ENCODE measurements at places on chromosomes 5 and 9.

GRCh38 chr9:129697656-129698253, 32.3 kb downstream of the PRRX2 start:
- DNase-seq: no peak

- DNase-seq: peak; percentile 18
Measured at GRCh38 chr9:112867275-112867991, 23.2 kb downstream of the SLC46A2 start.

DNA sequence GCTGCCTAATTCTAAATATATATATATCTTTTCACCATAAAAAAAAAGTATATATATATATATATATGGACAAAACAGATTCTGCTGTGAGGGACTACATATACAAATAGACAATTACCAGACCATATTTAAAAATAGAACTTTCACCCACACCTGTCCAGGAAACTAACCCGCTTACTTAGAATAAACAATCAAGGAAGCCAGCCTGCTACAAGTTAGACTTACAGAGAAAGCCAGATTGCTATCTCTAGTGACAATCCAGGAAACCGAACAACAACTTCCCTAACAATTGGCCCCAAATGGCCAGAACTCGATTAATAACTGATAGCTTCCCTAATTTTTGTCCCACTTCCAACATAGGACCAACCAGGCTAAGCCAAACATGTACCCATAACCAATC, 5.9 kb downstream of the GLDC start:
- DNase-seq: no peak

DNA sequence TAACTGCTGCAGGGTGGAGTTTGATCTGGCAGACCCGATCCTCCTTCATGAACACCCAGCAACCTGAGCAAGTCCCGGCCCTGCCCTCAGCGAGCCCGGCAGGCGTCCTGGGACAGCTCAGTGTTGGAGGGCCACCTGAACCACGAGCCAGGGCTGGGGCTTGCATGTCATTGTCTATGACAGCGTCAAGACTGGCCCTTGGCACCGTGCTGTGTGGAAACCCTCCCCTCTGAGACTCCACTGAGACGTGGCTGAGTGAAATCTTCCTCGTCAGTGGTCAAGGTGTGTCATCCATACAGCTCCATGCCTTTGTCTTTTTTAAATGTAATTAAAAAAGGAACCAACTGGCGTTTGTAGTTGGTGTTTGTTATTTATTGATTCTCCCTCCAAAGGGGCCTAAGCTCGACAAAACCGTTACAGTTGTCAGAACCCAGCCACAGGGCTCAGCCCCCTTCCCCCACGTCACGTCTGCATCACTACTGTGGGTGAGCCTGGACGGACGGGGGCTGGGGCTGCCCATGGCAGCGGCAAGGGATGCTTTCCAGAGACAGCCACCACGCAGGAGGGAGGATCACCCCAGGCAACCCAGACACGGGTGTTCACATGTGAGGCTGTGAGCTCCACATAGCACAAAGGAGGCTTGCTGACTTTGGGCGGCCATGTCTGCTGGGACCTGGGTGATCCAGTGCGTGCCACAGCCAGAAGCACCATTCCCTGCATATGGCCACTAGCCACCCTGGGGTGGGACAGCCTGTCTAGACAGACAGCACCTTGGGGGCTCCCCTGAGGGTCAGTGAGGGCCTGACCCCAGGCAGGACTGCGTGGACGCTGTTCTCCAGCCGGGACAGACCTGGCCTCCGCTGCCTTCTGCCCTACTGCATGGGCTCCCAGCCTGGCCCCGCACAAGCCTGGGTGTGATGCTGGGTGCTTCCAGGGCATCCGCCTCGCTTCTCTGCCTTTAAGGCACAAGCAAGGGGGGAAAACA, 7.3 kb downstream of the UCK1 start:
- no peak for DNase-seq

DNA sequence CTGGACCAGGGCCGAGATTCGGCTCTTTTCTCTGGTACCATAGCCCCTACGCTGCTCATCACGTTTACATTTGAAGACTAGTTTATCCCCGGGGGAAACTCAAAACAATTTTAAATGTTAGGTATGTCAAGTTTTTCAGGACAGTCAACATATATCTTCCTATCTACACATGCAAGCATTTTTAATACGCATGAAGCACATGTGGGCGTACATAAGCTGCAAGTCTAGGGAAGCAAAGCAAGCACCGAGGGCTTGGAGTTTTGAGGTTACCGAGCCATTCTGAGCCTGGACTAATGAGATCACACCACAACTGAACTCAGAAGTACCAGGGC, 154.4 kb downstream of the AUH start:
- DNase-seq: no peak

- DNase-seq: no peak
Measured at GRCh38 chr5:33894566-33894965, 2.8 kb upstream of the ADAMTS12 start.

GRCh38 chr5:28310696-28311095, 1272.3 kb upstream of the CDH9 start:
- DNase-seq: no peak

DNA sequence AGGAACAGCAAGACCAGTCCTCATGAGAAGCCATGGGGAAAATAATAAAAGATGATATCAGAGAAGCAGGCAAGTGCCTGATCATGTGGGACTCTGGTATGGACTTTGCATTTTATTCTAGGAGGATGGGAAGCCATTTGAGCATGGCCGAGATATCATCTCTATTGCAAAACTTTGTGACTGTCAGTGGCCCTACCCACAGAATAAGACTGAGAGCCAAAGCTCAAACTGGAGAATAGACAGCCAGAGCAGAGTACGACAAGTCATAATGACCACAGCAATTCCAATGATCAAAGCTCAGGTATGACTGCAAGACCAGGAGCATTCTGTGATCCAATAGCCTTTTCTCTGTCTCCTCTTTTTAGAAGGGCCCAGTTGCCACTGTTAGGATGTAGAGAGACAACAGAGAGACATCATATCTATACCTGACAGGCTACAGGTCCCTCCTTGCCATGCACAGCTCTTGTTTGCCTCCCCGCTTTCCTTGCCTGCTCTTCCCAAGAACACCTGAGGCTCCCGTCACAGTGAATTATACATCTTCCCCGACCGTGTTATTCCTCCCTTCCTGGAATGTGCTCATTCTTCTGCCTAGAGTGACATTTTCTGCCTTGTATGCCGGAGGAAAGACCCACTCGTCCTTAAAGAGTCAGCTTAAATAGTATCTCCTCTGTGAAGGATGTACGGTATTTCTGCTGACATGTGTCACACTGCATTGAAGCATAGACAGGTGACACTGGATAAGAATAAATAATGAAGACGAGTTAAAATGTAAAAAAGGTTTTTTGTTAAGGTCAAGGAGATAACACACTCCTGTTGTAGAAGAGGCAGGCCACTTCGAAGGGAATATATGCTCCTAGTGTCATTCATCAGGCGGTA, 248.7 kb upstream of the MAP3K1 start:
- DNase-seq: no peak

DNA sequence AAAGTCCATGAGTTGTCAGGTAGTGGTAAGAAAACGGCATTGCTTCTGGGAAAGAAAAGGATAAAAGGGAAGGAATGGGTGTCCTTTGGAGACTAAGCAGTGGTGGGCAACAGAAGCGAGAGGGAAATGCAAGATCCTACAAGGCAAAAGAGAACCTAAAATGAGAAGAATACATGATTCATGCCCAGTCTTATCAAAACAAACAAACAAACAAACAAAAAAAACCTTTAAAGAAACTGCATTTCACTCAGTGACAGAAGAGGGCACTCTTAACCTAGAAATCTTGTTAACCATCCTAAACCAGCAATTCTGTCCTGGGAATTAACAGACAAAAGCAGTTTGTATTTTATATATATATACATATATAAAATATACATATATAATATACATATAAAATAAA, 88.5 kb downstream of the SUSD1 start:
- DNase-seq: peak; percentile 35

DNA sequence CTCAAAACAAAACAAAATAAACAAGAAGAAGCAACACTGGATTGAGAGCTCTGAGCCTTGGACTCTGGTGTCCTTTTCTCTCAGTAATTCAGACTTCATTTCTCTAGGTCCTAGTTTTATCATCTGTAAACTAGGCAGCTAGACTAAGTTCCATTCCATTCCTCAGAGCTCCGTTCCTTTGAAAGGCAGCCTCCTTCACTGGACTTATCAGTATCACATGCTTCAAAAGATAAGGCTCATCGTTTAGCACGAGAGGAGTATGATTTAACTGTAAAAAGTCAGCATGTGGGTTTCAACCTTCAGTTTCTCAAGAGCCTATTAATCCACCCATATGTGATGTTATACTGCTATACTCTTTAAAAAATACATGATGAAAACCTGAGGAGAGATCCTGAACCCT, 1.6 kb downstream of the ATP10B start:
- DNase-seq: no peak

- peak; percentile 19 for DNase-seq
Measured at GRCh38 chr5:6492934-6493333, 44.3 kb downstream of the UBE2QL1 start.

DNA sequence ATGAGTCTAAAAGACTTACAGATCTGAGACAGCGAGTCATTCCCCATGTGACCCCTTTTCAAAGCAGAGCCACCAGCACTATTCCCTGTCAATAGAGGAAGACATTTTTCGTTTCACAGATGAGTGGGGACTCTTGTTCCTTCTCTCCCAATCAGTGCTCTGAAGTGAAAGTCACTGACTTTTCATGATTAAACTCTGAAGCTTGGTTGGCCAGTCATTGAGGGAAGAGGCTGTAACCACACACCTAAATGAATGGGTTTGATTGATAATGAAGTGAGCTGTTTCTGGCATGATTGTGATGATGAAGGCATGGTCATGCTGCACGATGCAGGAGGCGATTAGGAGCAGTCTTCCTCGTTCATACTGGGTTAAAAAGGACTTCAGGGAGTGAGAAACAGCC, 171.9 kb downstream of the ZNF462 start:
- no peak for DNase-seq

DNA sequence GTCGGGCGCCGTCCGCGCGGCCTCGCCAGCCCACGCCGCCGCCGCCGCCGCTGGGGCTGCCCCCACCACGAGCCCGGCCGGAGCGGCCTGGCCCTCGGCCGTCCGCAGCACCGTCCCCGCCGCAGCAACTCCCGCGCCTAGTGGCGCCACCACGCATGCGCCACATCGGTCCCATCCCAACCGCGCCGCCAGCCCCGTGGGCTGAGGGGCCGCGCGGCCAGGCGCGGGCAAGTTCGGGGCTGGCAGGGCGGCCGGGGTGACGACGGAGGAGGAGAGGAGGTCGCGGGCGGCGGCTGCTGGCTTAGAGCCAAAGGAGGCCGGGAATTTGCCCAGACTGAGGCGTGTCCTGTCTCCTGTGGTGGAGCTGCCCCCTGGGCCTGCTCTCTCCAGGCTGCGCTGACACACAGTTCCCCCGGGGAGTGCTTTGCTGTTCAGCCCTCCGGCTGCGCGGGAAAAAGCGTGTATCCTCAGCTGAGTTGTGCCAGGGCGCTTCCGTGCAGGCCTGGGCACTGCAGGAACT, at the start of gene TUSC1:
TSS of gene TUSC1 (minus strand) at position 298 of the 520 bp plus-strand sequence. CDS start at position 166, 132 bp downstream.
- DNase-seq: peak; percentile 60

DNA sequence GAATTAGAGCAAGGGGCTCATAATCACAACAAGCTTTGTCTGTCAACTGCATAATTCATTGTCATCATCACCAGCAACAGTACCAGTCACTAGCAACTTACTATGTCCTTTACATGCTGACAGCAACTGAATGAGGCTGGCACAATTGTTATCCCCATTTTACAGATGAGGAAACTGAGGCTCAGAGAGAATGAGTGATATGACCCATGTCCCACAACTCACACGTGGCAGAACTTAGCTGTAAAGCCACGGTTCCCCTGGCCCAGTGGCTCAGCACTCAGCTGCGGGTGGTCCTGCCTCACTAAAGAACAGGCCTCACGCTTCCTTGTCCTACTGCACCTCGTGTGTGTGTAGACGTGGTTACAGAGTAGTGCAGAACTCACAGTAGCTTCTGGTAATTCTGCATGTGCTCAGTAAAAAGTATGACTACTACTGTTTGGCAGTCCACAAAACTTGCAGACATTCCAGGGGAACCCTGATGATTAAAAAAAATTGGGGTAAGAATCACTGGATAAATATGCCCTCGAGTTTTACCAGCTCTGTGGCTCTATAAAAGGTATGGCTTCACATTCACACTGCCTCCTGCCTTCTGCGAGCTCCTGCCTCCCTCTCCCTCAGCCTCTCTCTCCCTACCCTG, 30.2 kb downstream of the AFAP1L1 start:
- no peak for DNase-seq

GRCh38 chr5:53425687-53426511, 54.5 kb upstream of the FST start:
- DNase-seq: peak; percentile 5

DNA sequence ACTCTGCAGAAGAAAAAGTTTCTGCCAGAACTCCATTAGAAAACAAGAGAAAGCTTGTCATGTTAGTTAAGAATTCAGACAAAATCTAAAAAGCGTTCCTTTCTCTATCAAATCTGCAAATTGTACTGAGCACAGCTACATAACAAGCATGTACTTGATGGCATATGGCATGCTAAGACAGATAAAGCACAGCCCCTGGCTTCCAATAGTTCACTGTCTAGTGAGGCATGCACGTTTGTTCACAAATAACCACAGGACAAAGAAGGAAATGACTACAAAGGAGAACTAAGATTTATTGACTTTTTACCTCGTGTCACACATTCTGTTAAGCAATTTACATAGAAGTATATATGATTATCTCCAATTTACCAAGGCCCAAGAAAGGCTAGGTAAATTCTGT, 518.2 kb upstream of the TLE4 start:
- no peak for DNase-seq

DNA sequence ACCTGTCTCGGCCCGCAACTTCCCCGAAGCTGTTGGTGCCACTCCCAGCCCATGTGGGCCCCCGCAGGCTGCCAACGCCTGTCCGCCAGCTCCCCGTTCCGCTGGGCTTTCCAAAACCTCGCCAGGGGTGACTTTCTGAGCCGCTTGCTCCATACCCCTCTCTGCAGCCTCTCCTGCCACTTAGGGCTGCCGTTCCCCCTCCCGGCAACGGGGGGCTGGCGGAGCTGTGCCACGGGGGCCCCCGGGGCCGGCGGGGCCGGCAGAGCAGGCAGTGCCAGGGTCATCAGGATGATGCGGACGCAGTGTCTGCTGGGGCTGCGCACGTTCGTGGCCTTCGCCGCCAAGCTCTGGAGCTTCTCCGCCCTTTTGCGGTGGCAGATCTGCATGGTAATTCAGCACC, 40.8 kb downstream of the FCHO2 start:
- no peak for DNase-seq
